Body of pancreas (tissue), 4 donors: ENCODE measurements at places on chromosomes 3 and 15.

DNA sequence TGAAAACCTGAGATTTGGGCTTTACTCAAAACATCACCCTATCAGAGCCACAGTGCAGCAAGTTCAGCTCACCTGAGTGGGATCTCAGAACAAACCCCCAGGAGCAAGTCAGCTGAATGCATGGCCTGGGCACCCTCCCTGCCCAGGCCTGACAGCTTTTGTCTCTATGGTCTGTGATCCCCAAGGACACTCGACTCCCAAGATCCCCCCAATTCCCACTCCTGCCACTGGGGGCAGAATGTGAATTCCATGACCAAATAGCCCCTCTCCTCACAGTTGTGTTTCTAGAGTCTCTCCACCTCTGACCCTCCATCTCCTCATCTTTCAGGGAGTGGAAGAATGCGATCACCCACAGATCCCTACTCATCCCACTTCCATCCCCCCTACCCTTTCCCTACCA, 58.9 kb downstream of the ZNF445 start:
- DNase-seq, result no peak

- DNase-seq, result no peak
These were observed 20.7 kb upstream of the GSK3B start for GRCh38 chr3:120114981-120115380.

DNA sequence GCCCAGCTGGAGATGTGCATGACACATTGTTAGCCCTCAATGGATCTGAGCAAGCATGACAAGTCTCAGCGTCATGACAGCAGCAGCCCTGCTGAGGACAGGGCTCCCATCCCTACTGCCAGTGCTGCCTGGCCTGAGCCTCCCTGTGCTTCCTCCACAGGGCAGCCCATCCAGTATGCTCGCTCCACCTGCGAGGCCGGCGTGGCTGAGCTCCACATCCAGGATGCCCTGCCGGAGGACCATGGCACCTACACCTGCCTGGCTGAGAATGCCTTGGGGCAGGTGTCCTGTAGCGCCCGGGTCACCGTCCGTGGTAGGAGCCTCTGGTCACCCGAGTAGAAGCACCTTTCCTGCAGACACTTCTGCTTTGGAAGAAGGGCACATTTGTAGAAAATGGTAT, 85.8 kb upstream of the OSBPL11 start:
- DNase-seq, result no peak

GRCh38 chr3:42935472-42935871, 29.5 kb downstream of the ZNF662 start:
- no peak for DNase-seq

- DNase-seq, result peak; percentile 53
These were observed 3.6 kb downstream of the GNAT1 start for GRCh38 chr3:50194903-50195500.

GRCh38 chr15:95895508-95895907, 435.0 kb upstream of the NR2F2 start:
- DNase-seq, result no peak

- DNase-seq, result no peak
These were observed 71.7 kb downstream of the TTC23 start for GRCh38 chr15:99177679-99178078.

DNA sequence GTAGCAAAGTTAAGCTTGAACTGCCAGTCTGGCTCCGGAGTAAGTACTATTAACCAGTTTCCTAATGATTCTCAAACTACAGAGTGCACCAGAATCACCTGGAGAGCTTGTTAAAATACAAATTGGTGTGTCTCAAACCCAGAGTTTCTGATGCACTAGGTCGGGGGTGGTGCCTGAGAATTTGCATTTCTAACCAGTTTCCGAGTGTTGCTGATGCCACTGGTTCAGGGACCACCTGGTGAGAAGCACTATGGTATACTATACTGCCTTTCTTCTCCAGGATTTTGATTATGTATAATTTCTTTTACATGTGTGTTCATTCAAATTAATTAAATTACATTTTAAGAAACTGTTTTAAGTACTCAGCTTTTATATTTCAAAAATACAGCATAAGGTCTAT, 48.8 kb upstream of the PLSCR5 start:
- DNase-seq, result no peak

DNA sequence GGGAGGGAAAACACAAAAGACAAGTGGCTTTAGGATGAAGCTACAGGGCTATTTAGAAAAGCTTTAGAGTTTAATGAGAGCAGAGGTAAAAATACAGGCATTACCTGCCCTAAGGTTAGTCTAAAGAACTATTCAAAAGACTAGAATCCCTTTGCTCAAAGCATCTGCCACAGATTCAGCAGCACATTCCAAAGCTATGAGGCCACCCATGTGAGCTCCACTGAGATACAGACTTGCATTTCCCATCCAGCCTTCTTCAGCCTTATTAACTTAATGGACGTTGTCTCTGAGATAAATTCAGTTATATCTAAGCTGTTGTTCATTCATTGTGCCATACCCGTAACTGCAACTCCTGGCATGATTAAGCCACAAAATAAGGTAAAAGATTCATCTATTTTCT, 25.4 kb downstream of the CXCR6 start:
- DNase-seq, result no peak

DNA sequence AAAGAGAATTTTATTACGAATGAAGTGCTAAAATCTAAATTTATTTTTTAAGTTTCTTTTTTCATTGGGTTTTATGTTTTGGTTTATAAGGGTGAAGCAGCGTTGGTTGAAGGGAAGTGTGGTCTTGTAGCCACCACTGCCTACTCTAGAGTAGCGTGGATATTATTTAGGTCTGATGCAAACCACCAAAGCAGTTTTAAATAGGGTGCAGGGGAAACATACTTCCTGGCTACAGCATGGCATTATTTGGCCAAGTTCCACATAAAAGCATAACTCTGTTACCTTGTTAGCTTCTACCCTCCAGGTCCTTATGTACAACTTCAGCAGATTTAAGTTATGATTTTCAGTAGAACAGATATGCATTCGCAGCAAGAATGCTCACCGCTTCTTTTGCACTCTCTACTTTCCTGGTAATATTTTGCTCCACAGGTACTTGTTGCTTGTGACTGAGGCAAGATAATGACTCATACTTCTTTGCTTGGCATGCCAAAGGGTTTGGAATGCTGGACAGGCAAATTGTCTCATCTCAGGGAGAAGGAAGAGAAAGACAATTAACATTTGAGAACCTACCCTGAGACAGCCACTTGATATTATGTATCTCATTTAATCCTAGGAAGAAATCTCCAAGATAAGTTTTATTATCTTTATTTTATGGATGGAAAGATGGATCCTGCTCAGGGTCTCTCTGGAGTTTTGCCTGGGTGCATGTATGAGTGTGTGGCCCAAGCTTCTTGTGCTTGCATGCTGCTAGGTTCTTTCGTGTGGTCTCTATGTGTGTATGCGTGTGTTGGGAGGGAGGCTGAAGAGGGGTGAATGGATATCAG, 5.4 kb downstream of the TGFBR2 start:
- DNase-seq, result no peak

DNA sequence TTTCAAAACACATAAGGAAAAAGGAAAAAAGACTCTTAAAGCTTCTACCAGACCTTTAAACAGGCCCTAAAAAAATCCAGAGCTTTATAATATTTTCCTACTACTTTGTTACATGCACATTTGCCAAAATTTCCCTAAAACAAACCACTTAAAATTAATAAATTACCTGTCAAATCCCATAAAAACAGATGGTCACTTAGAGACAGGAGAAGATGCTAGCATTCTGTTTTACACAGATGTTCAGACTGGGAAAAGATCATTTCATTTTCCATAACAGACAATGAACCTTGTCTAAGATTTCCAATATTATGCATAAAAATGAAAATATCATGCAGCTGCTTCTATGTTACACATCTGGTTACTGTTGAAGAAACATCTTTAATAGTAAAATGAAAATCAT, 66.6 kb downstream of the SUCLG2 start:
- no peak for DNase-seq

DNA sequence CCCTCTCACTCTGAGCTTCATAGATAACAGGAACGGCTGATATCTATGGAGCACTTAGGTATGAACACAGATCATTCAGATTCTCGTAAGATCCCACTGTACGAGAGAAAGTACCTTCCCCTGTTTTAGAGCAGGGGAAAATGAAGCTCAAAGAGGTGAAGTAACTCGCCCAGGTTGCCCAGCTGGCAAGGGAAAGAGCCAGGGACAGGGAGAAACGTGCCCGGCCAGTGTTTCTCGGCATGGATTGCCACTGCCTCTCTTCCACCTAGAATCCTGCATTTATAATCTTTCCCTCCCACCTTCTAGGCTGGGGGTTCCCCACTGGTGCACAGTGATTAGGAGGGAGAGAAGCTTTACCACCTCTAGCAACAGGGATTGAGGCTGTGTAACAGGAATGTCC, 39.0 kb downstream of the EHD4 start:
- DNase-seq, result no peak

DNA sequence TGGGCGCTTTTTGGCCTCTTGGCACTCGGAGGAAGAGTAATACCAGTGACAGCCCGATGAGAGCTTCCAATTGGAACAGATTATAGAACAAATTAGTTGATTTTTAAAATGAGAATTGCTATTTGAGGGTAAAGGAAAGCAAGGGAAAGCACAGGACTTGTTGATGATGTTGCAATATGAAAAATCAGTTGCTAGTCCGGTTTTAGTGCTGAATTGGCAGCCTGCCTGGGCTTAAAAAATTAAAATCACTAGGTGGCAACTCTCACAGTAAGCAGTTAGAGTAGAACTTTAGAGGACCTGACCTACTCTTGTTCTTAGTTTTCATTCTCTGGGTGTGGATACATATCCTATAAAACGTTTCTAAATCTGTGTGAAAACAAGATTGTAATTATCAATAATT, 2.1 kb upstream of the SCAANT1 start:
- peak; percentile 77 for DNase-seq

DNA sequence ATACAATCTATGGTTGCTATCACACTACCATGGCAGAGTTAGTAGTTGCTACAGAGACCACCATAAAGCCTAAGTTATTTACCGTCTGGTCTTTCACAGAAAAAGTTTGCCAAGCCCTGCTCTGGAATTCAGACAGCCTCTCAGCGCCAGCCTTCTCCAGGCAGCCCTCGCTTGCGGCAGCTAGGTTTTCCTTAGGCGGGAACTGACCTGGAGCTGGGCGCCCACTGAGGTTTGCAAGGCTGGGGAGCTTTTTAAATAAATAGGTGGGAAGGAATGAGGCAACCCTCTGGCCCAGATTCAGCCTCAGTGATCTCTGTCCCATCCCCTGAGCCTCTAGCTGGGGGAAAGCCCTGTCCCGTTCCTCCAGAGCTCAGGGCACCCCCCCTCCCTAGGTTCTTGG, 1.2 kb downstream of the CTSH start:
- no peak for DNase-seq

DNA sequence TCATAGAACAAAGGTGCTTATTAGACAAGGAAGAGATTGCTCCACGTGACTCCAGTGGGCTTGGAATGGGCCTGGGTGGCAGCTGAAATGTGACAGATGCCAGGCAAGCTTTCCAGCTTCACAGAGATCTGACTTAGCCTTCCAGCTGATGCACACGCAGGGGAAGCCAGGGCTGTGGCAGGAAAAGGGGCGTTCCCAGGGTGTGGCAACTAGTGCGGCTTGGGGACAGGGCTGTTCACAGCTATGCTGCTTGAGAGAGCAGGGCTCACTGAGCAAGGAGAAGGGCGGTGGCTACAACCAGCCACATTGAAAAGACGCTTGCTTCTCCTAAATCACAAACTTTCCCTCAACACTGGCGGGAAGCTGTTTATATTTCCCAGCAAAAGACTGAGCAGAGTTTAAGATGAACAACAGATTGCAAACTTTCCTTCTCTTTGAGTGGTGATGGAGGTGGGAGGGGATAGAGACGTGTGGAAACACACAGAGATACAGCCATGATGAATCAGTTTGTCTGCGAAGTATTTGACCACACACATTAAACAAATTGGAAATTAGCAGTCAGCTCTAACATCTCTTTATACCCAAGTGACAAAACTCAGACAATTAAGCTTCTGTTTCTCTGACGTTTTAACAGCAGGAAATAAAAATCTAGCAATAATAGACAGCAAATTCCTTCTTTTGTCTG, 127.5 kb downstream of the BDH1 start:
- no peak for DNase-seq

- no peak for DNase-seq
These were observed 4.1 kb upstream of the TBC1D23 start for GRCh38 chr3:100256731-100257151.

- no peak for DNase-seq
These were observed 56.6 kb upstream of the ARHGEF3 start for GRCh38 chr3:56858331-56858730.

DNA sequence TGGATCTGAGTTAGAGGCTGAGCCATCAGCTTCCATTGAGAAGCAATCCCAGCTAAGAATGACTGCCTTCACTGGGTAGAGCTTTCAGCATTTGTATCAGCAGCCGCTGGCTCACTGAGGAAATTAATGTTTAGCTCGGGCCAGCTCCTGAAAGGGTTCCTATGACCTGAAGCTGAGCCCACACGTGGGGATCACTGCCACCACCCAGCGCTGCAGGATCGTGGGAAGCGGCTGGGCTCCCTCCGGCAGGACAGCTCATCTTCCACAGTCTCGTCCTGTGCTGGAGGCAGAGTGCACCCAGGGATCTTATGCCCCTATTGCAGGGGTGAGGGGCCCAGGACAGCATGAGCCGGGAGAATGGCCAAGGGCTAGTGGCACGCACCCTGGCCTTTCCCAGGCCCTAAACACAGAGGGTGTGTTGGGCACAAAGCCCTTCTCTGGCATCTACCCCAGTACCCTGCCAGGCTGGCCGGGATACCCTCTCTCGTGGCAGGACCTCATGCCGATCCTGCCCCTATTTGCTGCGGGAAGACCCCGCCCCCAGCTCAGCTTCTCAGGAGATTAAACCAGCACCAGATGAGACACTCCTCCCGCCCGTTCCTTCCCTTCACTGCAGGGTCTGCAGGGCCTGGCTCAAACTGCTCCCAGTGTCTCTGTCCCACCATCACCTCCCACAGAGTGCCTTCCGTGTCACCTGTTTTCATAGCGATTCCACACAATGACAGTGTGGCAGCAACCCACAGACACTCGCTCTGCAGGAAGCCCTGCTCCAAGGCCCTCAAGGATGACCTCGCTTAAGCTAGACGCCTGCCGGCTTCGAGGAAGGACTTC, 28.5 kb downstream of the KLHL25 start:
- DNase-seq, result no peak

- DNase-seq, result peak; percentile 45
These were observed 42.3 kb downstream of the ADCY5 start for GRCh38 chr3:123406598-123406997.

GRCh38 chr15:94387442-94387841, 156.1 kb downstream of the MCTP2 start:
- DNase-seq, result no peak

- no peak for DNase-seq
These were observed 502.9 kb downstream of the PDCD6IP start for GRCh38 chr3:34301313-34301712.
